ENCODE measurements at places on chromosomes 5 and 9. TPM values are rescaled to one million over a fixed set of nuclear protein-coding genes. Genes with fewer than 3 reads are reported as not detected.

ADAMTS2 gene
- 6.9 TPM for total RNA-seq

HRCT1 gene
- not detected for total RNA-seq

SSNA1 gene
- 27.5 TPM for total RNA-seq

KCNIP1 gene
- total RNA-seq: 51.2 TPM

FBXW2 gene
- 63.7 TPM for total RNA-seq

TAF11L10 gene
- not detected for total RNA-seq

BRINP1 gene
- total RNA-seq: 93.0 TPM

CCDC187 gene
- total RNA-seq: 0.23 TPM

PCSK1 gene
- total RNA-seq: 19.1 TPM

C9 gene
- total RNA-seq: not detected

UBQLN1 gene
- 249 TPM for total RNA-seq

CCL27 gene
- total RNA-seq: 0.69 TPM

ABITRAM gene
- total RNA-seq: 9.2 TPM

C7 gene
- total RNA-seq: 3.9 TPM

CRB2 gene
- total RNA-seq: 17.1 TPM

ATP10B gene
- 2.8 TPM for total RNA-seq

CD74 gene
- 18.7 TPM for total RNA-seq

ANKRD18A gene
- total RNA-seq: 11.3 TPM

PITX1 gene
- total RNA-seq: not detected

ANKRD31 gene
- total RNA-seq: 1.2 TPM

CATSPER3 gene
- total RNA-seq: 0.23 TPM

TRPM6 gene
- total RNA-seq: 2.5 TPM

FSD1L gene
- total RNA-seq: 103 TPM

NUTM2G gene
- not detected for total RNA-seq

SGTB gene
- total RNA-seq: 49.1 TPM

PIP5K1B gene
- total RNA-seq: 7.6 TPM

CCNI2 gene
- total RNA-seq: 1.8 TPM

SLC27A6 gene
- 4.6 TPM for total RNA-seq

TLR4 gene
- total RNA-seq: 10.6 TPM

SNCB gene
- 31.8 TPM for total RNA-seq

CFAP90 gene
- total RNA-seq: 13.4 TPM

GRM6 gene
- 0.23 TPM for total RNA-seq

FOXD4L4 gene
- total RNA-seq: 1.4 TPM

EMB gene
- 31.1 TPM for total RNA-seq

LCP2 gene
- 2.5 TPM for total RNA-seq

ISL1 gene
- total RNA-seq: 20.3 TPM

DNAH5 gene
- 4.2 TPM for total RNA-seq

PCDHB12 gene
- 15.5 TPM for total RNA-seq

GKAP1 gene
- 18.5 TPM for total RNA-seq

NR4A3 gene
- 2.1 TPM for total RNA-seq

ADCY2 gene
- 32.3 TPM for total RNA-seq

SLCO6A1 gene
- total RNA-seq: not detected
